Hematopoietic multipotent progenitor cell treated with erythropoietin and hydrocortisone succinate and interleukin-3 and kit ligand, for 8 days (in vitro differentiated cells): ENCODE measurements at places on chromosomes 16 and 17.
A peak's percentile ranks its signal among the peaks of the same experiment; 100 is the strongest.

DNA sequence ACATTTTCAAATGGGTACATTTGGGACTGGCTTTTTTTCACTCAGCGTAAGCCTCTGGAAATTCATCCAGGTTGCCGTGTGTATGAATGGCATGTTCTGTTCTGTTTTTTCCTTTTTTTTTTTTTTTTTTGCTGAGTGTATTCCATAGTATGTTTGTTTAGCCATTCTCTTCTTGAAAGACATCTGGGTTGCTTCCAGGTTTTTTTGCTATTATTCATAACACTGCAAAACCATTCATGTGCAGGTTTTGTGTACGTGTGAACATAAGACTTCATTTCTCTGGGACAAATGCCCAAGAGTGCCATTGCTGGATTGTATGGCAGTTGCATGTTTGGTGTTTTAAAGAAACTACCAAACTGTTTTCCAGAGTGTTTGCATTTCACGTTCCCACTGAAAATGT, 335.9 kb upstream of the TNRC6C start:
- no peak for DNase-seq

DNA sequence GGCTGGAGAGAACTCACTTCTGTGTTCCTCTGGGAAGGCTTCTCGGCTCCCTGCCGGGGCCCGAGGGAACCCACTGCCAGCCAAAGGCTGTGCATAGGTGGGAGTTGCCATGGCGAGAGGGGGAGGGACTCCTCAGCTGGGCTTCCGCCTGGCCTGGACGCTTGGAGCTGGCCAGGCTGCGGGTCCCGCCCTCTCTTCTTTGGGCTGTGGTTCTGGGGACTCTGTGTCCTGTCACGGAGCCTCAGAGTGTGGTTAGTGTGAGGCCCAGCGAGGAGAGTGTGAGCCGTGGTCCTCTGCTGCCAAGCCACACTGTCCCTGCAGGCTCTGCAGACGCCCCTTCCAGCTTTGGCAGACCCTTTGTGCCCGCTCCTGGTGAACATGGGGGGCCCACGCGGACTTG, 123.1 kb downstream of the OR1D5 start:
- DNase-seq, result no peak

DNA sequence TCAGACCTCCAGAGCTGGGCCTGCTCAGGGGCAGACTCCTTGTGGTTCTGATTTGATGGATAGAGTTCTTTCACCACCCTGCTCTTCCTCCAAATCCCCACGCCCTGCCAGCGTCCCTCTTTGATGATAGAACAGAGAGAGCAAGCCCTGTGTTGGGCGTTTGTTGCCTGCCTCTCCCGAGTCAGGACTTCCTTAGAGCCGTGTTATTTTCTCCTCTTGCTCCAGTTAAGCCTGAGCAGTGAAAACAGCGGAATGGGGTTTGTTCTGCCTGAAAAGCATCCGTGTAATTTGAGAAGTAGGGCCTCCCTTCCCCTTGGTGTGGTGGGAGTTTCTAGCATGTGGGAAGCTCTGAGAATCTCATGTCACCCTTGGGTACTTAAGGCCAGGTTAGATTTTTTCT, 22.1 kb downstream of the TMEM94 start:
- no peak for DNase-seq

- no peak for DNase-seq
These were observed 108.5 kb upstream of the CACNG5 start for GRCh38 chr17:66726371-66726770.

- DNase-seq, result no peak
These were observed 55.2 kb upstream of the ERN1 start for GRCh38 chr17:64185101-64185500.

- no peak for DNase-seq
These were observed 6.5 kb upstream of the NECAB2 start for GRCh38 chr16:83961591-83961990.

- DNase-seq, result no peak
These were observed 398.6 kb upstream of the ERCC4 start for GRCh38 chr16:13521356-13521755.

GRCh38 chr17:75263055-75263454, 1.4 kb downstream of the MRPS7 start:
- no peak for DNase-seq

DNA sequence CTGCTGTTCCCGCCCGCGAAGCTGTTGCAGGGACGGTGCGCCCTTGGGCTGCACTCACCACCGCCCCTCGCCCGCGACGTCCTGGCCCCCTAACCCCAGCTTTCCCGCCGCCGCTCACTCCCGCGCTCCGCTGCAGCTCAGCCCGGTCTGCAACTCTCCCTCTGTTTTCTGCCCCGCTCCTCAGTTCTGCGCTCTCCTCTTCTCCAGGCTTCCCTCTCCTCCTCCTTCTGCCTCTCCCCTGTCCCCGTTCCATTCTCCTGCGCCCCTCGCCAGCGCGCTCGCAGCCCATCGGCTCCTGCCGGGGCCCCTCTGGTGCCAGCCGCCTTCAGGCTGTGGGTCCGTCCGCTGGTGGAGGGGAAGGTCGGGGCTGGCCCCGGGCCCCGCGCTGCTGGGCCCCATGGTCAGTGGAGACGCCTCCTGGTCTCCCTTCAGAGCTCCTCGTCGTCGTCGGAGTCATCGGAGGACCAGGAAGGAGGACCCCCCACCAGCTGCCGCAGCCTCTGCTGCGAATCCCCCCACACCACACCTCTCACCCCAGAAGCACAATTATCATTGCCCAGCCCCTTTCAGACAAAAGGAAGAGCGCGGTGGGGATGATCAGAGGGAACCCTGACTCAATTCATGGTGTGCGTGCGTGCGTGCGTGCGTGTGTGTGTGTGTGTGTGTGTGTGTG, 223.2 kb upstream of the FOXF1 start:
- DNase-seq, result no peak

DNA sequence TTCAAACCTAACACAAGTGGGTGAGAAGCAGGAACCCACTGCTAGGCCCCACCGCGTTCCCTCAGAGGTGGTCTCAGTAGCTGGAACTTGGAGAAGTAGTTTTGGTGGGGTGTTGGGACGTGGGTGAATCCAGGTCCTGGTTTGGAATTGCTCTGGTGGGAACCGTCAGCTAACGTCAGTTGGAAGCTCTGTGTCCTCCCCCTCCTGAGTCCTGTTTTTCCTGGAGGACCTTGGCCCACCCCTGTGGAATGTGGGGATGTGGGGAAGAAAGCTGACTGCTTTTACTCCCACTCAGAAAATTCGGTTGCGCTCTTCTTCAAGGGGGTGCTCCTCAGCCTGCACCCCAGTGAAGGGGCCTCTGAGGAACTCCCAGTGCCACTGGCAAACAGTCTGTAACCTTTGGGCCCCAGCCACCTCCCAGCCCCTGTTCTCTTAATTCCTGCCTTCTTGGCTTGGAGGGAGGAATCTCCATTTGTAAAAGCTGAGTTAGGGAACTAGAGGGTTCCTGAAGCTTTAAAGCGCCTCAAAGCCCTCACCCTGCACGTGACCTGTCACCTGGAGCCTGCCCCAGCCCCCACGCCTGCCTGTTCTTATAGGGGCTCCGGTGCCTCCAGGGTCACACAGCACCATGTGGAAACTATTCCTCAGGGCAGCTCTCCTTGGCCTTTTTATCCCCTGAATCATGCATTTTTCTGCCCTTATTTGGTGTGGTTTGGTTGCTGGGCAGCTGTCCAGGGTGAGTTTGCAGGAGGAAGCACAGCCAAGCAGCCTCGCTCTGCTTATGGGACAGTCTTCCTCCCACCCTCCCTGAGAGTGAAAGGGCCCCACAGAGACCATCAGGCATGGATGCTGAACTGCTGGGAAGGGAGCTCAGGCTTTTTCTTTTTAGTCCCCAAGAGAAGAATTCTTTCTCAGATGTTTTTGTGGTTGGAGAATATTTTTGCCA, 16.2 kb upstream of the NAGLU start:
- peak; percentile 62 for DNase-seq

GRCh38 chr17:55872374-55872773, 121.5 kb downstream of the PCTP start:
- no peak for DNase-seq

GRCh38 chr17:33175562-33175961, 117.5 kb downstream of the ASIC2 start:
- no peak for DNase-seq

DNA sequence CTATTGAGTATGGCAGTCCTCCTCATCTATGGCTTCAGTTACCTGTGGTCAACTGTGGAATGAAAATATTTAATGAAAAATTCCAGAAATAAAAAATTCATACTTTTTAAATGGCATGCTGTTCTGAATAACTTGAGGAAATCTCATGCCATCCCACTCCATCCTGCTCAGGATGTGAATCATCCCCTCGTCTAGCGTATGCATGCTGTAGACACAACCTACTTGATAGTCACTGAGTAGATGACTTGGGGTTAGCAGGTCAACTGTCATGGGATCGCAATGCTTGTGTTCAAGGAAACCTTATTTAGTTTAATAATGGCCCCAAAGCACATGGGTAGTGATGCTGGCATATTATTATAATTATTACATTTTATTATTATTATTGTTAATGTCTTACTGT, 4.8 kb upstream of the VAC14 start:
- DNase-seq, result no peak

- DNase-seq, result no peak
These were observed 88.0 kb upstream of the CBX4 start for GRCh38 chr17:79927136-79927661.

- DNase-seq, result no peak
These were observed 6.5 kb downstream of the ADAT1 start for GRCh38 chr16:75616521-75617010.

DNA sequence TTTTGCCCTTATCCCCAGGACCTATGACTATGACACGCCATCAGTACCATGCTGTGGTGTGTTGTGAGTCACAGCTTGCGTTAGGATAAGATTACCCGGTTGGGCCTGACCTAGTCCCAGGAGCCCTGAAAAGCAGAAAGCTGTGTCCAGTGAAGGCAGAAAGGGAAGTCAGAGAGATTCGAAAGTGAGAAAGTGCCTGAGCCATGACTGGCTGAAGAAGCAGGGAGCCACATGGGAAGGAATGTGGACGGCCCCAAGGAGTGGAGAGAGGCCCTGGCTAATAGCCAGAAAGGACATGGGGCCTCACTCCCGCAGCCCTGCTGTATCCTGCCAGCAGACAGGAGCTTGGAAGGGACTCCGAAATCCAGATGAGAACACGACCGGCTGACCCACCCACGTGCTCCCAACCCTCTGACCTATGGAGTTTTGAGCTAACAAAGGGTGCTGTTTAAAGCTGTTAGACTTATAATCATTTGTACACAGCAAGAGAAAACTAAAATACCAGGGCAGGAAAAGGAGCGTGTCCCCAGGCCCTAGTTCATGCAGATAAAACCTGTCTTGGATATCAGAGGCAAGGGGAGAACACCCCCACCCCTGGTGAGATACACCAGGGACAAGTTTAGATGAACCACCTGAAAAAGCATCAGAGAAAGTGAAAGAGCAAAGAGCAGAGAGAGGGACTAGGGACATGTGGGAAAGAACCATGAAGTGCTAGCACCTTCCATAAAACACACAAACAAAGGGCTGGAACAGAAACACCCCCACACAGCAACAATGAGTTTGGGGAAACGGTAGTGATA, 115.3 kb downstream of the SLC39A11 start:
- peak; percentile 37 for DNase-seq

DNA sequence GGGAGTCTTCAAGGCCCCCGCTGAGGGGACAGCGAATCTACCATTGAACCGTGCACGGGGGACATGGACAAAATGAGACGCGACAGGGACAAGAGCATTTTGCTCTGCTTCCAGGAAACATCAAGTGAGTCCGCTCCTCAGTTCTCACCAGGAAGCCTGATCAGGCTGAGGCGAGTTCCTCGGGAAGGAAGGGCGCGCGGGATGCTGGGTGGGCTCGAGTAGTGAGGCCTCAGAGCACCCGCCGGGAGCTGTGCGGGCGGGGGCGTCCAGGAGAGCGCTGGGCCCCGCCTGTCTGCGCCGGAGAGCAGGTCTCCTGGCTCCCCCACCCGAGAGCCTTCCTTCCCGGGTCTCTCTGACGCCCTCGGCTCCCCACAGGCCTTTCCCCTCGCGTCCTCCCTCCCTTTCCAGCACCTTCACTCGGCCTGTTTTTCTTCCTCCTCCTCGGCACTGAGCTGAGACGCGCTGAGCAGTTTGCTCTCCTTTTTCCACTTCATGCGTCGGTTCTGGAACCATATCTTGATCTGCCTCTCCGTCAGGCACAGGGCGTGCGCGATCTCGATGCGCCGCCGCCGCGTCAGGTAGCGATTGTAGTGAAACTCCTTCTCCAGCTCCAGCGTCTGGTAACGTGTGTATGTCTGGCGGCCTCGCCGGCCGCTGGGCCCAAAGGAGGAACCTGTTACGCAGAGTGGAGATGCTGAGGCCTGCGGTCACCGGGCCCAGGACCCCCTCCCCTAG, 2.6 kb upstream of the HOXB5 start:
- no peak for DNase-seq

DNA sequence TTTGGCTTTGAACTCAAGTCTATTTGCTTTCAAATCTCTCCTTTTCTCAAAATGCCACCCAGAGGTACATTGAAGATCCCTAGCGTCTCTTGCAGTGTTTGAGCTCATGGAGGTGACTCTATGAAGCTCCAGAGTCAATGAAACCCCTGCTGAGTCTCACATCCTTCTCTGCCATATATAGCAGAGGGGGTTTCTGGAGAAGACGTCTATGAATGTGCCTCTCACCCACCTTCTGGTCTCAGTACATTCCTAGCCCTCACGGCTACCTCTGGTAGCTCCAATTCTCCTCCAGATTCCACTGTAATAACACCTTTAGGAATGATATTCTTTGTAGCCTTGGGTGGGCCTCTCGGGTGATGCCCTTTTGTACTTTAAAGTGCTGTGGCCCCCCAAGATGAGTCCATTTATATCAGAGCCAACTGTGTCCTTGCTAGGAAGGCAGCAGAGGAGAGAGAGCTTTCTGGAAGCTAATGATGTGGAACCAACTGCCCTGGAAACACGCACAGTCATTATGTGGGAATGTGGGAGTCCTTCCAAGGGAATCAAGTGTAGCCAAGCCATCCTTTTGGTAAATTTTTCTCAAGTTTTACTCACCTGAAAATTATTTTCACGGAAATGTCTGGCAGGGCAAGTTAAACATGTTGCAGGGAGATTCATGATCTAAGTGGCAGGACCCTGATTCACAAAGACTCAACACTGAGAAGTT, 123.4 kb downstream of the ASIC2 start:
- DNase-seq, result no peak

- DNase-seq, result no peak
These were observed 402.7 kb upstream of the TNRC6C start for GRCh38 chr17:77555741-77556291.

DNA sequence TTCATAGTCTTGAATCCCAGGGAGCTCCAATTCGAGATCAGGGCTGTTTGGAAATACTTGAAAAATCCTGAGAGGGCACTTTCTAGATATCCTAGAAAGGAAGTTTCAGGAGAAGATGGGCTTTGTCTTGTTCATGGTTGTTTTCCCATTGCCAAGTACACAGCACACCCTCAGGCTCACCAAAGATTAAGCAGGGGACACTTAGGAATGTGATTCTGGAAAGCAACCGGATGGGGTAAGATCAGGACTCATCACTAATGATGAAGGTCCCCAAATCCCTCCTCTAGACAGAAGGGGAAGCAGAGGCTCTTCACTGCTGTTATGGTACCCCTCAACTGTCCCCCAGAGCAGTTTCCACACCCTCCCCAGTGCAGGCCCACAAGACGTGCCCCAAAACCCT, 40.7 kb downstream of the VAC14 start:
- DNase-seq, result no peak

GRCh38 chr17:29929006-29929532, 959 bp downstream of the SSH2 start:
- peak; percentile 62 for DNase-seq
